ENCODE measurements at places on chromosomes 7 and 10. TPM values are rescaled to one million over a fixed set of nuclear protein-coding genes. Genes with fewer than 3 reads are reported as not detected.

Gene LRRTM3
- total RNA-seq = 0.77 TPM

Gene LRIT1
- not detected for total RNA-seq

Gene C10orf90
- total RNA-seq = not detected

Gene GJD4
- total RNA-seq = 0.17 TPM

Gene C10orf67
- total RNA-seq = not detected

Gene SUN3
- total RNA-seq = not detected

Gene EGFR
- total RNA-seq = 40.6 TPM
